Stimulated activated CD8-positive, alpha-beta memory T cell treated with anti-CD3 and anti-CD28 coated beads, Interleukin-2, amount 100 ng/mL, for 48 hours (primary cell): ENCODE measurements at places on chromosomes 13 and 19.
A peak's percentile ranks its signal among the peaks of the same experiment; 100 is the strongest.

DNA sequence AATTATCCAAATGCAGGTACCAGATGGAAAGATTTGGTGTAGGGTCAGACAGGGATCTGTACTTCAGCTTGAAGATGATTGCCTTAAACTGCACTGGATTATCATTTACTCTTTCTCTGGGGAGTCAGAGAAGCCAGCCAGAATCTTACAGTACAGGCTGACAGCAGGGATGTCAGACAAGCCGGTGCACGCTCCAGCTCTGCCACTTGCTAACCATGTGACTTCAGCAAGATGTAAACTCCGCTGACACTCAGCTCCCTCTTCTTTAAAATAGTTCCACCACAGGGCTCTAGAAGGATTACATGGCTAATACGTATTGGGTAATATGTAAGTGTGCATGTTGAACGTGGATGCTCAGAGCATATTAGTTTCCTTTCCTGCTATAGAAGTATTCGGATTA, 251.4 kb upstream of the MAB21L1 start:
- no peak for DNase-seq

DNA sequence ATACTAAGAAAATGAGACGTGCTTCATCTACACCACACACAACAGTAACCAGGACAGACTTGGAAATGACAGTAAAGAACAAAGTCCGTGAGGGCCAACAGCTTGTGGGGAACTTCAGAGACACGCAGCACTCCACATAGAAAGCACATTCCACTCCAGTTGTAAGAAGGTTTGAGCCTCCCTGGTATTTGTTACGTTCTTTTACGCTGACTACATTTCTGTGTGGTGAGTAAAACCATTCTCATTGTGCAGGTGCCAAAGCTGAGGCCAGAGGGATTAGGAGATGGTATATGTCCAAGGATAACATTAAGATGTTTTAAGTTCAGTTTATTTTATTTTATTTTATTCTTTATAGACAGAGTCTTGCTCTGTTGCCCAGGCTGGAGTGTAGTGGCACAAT, 1189.9 kb downstream of the UQCRFS1 start:
- DNase-seq, result no peak

- DNase-seq, result no peak
These were observed 113.2 kb downstream of the HSPH1 start for GRCh38 chr13:31048521-31048920.

- DNase-seq, result no peak
These were observed 22.3 kb downstream of the SLC7A1 start for GRCh38 chr13:29573190-29573589.

GRCh38 chr19:56476651-56477428, at the start of gene ZNF667:
ZNF667 (minus strand) TSS chr19:56477345; CDS start chr19:56462370, 14,975 bp downstream.
- peak; percentile 10 for DNase-seq

DNA sequence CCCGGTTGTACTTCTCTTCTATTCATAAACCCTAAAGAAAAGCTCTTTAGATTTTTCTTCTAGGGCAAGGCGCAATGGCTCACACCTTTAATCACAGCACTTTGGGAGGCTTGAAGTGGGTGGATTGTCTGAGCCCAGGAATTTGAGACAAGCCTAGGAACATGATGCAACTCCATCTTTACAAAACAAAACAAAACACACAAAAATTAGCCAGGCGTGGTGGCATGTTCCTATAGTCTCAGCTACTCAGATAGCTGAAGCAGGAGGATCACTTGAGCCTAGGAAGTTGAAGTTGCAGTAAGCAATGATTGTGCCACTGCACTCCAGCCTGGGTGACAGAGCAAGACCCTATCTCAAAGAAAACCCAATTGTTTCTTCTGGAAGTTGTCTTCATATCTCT, 240.3 kb downstream of the SHISA2 start:
- no peak for DNase-seq

DNA sequence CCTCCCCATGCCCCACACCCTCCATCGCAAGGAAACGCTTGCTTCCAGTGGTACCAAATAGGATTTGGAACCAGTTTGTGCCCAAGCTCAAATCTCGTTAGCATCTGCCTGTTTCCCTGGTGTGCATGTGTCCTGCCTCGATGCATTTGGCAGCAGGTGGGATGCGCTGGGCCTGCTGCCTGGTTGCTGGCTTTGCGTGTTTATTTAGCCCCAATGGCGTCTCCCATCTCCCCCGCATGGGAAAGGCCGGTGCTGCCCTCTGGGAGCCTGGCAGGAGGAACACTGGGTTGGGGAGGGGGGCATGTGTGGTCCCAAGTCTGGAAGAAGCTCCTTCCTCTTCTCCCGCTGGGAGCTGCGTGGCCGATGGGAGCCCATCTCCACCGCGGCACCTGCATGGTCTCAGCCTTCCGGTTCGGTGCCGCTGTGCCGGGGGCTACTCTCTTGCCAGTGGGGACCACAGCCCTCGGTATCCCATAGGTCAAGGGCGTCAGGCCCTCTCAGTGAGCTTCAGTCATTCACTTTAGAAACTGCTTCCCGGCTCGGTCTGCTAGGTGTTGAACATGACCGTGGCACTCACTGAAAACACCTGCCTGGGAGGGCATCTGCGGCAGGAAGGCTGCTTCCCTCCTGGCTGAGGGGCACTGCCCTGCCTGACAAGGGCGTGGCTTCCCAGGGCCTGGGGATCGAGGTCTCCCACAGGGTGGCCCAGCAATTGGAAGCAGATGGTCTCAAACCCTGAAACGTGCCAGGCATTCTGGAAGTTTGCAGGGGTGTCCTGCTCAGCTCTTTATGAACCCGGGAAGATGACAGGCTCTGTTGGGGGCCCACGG, 11.8 kb upstream of the F7 start:
- no peak for DNase-seq

- no peak for DNase-seq
These were observed 3.6 kb upstream of the ZNF583 start for GRCh38 chr19:56400485-56400884.

DNA sequence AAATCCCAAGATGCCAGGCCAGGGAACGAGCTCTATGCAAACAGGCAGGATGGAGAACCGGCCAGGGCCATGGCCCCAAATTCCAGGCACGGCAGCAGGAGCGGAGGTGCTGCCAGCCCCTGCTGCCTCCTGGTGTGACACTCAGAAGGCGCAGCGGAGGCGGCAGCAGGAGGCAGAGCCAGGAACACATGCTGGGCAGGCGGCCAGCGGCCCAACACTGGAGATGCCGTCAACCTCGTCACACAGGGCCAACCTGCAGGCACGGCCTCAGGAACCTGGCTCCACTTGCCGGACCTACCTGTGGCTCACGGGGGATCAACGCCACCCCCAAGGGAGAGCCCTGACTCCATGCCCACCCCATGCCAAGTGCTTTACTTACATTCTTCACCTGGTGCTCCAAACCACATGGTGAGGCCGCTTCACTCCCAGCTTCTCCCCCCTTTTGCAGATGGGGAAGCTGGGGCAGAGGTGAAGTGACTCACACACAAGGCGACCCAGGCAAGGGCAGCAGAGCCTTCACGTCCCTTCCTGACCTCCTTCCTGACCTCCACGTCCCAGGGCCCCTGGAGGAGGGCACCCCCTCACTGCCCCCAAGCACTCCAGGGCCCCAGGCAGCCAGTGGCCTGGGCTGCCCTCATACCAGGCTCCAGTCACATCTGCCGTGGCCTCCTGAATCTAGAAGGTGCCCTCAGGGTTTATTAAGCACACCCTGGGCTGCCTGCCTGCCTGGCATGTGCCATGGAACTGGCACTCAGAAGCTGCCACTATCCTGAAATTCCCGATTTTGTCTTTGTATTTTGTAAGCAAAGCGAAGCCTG, 43.5 kb downstream of the GGACT start:
- DNase-seq, result no peak

DNA sequence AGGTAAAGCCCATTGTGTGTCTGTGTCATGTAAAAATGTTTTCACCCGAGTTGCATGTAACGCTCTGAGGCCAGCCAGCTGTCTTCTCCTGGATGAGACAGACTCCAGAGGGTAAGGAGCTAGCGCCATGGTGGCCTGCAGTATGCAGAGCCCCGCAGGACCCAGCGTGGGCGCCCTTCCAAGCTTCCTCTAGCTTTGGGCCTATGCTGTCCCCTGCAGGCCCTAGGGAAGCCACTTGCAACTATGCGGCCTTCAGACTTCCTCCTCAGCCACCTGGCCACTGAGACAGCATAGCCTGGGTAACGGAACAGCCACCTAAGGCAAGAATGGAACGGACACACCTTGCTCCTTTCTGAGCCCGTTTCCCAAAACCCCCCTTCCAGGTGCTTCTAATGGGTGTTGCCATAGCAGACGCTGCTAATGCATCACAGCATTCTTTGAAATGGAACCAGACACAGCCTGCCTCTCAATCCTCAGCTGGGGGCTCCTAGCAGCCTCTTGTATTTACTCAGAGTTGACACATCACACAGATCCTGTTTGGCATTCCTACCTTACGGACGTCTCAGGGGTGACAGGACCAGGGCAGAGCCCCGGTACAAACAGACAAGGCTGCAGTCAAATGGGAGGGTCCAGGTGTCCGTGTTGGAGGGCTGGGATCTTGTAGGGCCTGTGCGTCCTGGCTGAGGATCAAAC, 6.2 kb downstream of the FAM32A start:
- DNase-seq, result no peak

- DNase-seq, result no peak
These were observed 7.4 kb downstream of the CKM start for GRCh38 chr19:45315304-45315703.

GRCh38 chr13:82912564-82912963, 969.7 kb downstream of the SLITRK1 start:
- no peak for DNase-seq

DNA sequence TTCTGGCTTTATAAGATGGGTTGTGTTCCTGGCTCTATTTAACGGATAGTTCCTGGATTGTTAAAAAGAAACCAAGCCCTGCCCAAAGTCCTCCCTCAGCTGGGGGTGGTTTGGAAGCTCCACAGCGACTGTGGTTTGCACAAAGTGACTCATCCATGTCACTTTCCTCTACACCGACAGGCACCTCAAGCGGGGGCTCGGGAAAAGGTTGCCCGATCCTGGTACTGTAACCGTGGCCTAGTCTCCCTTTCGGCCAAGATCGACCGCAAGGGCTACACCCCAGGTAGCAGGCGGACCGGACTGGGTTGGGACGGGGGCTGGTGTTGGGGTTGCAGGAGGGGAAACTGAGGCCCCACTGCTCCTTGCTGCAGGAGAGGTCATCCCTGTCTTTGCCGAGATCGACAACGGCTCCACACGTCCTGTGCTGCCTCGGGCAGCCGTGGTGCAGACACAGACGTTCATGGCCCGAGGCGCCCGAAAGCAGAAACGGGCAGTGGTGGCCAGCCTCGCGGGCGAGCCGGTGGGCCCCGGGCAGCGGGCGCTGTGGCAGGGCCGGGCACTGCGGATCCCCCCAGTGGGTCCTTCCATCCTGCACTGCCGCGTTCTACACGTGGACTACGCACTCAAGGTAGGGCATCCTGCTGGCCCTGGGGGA, 1.6 kb downstream of the ARRDC2 start:
- DNase-seq, result no peak

DNA sequence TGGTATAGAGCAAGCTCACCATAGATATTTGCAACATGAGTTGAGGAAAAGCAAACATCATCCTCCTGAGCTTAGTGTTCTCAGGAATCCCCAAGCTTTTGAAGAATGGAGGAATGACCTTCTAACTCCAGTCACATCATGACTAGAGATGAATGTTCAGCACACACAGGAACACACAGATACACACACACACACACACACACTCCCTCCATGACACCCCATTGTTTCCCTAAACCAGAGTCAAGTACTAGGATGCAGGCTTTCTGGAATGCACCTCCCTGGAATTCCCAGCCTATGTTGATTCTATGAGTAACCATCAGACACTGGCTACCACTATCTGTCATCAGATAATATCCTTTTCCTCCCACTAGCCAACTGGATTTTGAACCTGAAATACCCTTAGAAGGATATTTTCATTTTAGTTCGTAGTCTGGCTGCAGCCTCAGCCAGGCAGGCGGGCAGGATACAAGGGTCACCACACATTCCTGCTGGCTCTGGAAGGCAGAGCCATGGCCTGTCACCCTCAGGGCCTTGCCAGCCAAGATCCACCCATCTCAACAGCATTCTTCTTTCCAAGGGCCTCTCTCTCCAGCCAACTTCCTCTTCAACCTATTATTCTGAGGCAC, 162.4 kb downstream of the FOXO1 start:
- DNase-seq, result no peak

- no peak for DNase-seq
These were observed 99.3 kb upstream of the GJB6 start for GRCh38 chr13:20331419-20331818.

DNA sequence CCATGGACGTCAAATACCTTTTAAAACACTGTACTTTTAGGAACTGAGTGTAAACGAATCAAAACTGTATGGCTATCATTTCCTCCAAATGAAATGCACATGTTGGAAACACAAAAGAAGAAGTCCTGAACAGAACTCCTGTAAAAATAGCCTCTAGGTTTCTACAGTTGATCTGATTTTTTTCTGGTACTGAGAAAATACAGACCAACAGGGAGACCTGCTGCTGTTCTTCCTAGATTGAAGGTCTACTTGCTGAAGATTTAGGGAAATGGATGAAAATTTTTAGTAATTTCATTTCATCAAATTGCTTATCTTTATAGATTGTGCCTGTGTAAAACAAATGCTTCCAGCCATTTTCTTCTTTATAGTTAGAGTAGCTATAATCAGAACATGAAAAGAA, 520.4 kb downstream of the SLITRK6 start:
- no peak for DNase-seq

DNA sequence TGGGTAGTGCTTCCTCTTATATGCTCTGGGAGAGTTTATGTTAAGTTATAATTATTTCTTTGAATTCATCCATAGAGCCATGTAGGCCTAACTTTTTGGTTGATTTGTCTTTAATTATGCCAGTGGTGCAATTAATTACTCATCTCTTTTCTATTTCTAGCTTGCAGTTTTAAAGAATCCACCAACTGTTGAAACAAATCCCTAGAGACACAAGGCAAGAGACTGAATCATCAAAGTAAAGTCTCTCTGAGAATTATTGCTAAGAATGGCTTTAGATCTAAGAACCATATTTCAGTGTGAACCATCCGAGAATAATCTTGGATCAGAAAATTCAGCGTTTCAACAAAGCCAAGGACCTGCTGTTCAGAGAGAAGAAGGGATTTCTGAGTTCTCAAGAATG, 5.9 kb upstream of the ZNF551 start:
- DNase-seq, result no peak

DNA sequence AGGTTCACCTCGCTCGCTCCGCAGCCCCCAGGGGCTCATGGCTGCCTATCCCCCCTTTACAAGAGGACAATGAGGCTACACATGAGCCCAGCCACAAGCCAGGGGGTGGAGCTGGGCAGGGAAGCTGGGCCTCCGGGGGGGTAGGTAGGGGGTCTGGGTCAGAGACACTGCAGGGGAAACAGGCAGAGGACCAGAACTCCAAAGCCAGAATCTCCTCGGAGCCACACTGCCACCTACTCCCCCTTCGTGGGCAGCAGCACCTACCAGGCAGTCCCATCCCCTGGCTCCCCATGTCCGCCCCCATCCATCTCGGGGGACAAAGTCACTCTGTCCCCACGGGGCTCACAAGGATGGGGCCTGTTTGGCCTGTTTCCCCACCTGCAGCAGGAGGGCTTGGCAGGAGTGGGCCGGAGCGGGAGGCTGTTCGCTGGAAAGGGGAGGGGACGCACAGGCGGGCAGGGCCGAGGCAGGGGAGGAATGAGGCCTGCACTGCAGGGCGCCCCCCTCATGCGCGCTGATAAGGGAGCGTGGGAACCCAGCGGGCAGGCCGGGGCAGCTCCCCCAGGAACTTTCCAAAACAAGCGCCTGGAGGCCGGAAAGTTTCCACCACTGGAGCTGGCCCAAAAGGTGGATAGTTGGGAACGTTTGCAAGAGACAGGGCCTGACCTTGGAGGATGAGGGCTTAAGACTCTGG, 545 bp upstream of the ISYNA1 start:
- no peak for DNase-seq

GRCh38 chr13:110128546-110128945, 178.4 kb downstream of the COL4A1 start:
- no peak for DNase-seq
